ENCODE measurements at places on chromosomes 3 and 15. TPM values are rescaled to one million over a fixed set of nuclear protein-coding genes. Genes with fewer than 3 reads are reported as not detected.
A peak's percentile ranks its signal among the peaks of the same experiment; 100 is the strongest.

GRCh38 chr15:68330416-68330815 is 52.9 kb downstream of the FEM1B start:
- DNase-seq = no peak

The RBPMS2 gene
- 5.2 TPM for total RNA-seq

The LRRC31 gene
- 67.6 TPM for total RNA-seq

The EIF4E3 gene
- total RNA-seq = 35.6 TPM

DNA sequence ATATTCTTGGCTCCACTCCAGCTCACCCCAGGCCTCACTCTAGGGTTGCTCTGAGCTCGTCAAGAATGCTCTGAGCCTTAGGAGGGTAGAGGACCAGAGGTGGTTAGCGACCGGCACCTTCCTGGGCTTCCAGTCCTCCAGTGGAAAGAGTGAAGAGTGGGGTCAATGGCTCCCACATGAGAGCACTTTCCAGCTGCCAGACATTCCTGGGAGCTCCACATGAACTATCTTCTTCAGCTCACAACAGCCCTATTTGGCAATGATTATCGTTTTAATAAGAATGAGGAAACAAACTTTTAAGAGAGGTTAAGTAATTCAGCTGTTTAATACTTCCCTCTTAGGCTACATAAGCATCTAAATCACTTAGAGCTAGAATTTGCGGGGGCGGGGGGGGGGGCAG is 139.3 kb downstream of the STT3B start:
- DNase-seq = no peak

DNA sequence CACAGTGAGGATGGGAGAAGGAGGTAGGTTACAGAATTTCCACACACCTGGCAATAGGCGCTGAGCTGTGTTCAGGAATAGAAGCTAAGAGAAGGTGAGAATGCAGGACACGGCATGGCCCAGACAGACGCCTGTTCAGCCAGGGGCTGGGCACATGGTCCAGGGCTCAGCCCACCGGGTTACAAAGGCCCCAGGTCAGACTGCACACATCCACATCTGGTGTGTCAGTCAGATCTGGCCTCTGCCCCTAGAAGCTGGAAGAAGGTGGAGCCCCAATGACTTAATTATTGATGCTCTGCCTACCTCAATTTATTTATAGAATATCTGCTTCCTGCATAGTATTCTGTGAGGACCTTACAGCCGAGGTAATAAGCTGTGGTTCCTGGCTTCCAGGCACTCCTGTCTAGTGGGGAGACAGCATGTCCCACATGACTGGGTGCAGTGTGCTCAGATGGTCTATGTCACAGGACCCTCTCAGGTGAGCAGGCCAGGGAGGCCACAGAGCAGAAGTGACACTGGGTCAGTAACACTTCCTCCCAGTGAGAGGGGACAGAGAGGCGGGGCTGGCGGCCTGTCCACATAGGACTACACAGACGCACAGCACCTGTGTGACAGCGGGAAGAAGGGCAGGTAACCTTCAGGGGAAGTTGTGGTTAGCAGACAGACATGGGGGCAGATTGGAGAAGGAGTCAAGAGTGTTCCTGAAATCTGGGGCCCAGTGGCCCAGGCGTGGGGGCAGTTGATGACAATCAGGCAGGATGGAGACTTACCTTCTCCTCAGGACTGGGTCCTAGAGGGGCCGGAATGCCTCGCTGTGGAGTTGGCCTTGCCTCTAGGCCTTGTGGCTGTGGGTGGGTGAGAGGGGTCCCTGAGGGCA is 38.6 kb upstream of the PLXNA1 start:
- DNase-seq = no peak

DNA sequence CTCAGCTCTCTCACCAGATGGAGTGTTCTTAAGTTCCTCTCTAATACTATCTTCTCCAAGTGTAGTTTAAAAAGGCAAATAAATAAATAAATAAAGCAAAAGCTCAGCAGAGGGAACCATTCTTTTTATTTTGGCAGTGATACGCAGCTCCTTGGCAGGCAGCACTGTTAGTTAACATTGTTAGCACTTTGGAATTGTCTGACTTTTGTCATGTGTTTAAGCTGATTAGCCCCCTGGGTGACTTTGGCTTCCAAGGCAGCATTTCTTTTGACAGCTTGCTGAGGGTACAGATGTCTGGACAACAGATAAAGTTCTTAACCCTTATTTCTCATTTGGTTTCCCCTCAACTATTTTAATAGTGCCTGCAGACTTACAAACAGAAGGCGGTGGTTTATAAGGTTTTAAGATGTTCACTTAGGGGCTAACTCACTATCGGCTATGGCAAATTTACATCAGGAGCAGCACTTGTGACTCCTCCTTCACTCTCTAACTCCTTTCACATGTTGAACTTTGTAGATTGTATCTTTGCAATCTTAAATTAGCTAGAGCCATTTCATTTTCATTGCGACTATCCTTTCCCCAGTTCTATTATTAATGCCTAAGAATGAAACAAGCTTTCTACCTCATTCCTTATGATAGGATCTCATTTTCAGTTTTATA is 213.4 kb downstream of the ZBBX start:
- no peak for DNase-seq

The SPINK8 gene
- total RNA-seq = not detected

The RASGRP1 gene
- 10.8 TPM for total RNA-seq

DNA sequence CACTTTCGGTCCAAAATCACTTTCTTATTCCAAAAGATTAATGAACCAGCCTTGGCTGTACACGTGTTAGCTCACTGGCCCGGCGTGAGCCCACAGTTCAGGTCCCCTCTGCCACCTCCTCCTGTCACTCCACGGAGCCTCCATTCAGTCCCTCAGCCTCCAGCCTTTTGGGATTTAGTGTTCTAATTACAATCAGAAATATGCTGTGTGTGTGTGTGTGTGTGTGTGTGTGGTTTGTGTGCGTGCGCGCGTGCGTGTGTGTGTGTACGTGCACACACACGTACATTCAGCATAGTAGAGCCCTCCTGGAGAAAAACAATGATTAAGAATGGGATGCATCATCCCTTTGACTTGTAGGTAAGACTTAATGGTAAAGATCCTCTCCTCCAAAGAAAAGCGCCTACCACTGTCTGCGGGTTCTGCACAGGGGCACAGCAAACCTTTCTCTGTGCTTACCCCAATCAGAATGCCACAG is 801 bp downstream of the CA12 start:
- no peak for DNase-seq

- no peak for DNase-seq
These were observed 4.8 kb downstream of the BMF start for GRCh38 chr15:40103864-40104271.

- no peak for DNase-seq
These were observed 5.0 kb downstream of the CD47 start for GRCh38 chr3:108085810-108086350.

DNA sequence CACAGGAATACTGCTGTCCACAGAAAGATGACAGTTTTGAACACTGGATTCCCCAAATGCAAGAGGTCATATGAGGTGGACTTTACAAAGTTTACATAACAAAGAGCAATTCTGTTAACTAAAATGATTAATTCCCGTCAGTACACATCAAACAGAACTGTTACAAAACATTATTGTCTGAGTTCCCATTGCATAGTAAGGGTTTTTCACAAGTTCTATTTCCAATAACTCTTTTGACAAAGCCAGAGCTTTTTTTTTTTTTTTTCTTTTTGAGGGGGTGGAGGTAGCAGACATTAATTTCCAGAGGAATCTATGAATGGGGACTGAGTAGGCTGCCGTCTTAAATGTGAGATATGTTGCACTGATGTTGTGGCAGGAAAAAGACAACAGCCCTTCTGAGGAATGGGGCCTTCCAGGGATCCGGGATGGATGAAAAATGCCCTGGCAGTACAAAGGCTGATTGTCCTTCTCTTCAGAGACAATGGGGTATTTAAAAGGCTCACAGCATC is 178.1 kb upstream of the KBTBD8 start:
- no peak for DNase-seq

GRCh38 chr15:57054204-57054750 is 135.8 kb downstream of the TCF12 start:
- DNase-seq = no peak

DNA sequence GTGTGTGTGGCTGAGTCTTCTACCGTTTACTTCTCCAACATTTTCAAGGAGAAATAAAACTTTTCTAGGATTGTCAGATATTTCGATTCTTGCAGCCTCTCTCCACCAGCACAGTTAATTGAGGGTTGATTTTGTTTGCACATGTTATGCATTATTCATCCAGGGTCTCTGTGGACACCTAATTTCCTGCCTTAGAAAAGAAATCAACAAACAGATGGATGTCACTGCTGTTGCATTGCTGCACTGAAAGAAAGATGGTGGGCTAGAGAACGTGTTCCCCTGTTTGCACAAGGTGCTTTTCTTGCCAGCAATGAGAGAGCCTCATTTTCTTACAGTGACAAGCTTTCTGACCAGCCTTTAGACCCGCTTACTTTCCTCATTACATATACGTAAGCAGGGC is 150.0 kb downstream of the CLSTN2 start:
- no peak for DNase-seq

The GRK7 gene
- total RNA-seq = not detected

The RTP1 gene
- not detected for total RNA-seq

GRCh38 chr3:55480911-55481743 is 6.0 kb downstream of the WNT5A start:
- no peak for DNase-seq

DNA sequence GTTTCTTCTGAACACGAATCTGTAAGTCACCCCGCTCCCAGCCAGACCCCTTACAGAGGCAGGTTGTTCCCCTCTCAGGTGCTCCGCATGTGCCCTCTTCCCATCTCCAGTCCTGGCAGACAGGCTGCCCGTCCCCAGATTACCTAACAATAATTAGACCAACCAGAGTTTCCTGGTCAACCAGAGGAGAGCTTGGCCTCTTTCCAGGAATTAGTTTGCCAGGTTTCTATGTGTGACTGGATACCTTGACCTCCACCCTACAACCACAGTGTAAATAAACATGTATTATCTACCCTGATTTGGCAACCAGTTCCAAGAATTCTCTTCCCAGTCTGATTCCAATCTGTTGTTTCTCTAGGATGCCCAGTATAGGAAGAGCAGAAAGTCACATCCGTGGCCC is 178.0 kb upstream of the UMPS start:
- peak; percentile 51 for DNase-seq

The SLC24A1 gene
- total RNA-seq = 5.9 TPM

The FHIT gene
- 8.9 TPM for total RNA-seq

- no peak for DNase-seq
These were observed 19.5 kb downstream of the LNP1 start for GRCh38 chr3:100420885-100421284.

The IGSF11 gene
- total RNA-seq = 0.80 TPM

DNA sequence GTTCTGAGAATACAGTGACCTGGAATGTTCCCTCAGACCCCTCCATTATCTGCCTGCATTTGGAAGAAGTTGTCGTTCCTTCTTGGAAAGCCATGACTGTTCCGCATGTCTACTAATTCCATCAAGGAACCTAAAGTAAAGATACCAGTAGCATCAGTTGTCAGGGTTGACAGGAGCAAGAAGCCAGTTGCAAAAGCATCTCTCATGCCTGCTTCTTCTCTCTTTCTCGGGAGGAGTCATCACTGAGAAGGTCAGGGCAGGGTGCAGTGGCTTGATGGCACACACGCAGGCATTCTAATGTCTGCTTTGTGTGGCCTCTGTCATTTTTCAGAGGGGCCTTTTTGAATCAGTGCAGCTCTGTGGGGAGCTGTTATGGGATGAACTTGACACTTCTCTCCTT is 276.6 kb upstream of the TPM1 start:
- DNase-seq = no peak

GRCh38 chr15:74723754-74724334 is 1.5 kb downstream of the CYP1A1 start:
- DNase-seq = no peak

The PLSCR4 gene
- total RNA-seq = 87.7 TPM

DNA sequence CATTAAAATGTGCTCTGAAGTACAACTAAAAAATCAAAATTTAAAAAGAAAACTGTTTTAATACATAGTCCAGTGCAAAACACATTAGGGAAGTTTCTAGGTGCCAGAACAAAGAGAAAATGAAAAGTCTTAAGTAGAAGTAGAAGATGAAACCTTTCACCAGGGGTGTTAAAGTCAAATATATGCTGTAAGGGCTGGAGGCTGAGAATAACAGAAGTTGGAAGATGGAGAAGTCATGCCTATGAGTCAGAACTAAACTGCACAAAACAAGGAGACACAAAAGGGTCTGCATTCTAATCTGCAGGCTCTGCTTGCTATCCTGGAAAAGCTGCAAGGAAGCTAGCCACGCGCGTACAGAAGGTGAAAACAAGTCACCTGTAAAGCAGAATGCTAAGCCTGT is 48.7 kb upstream of the CPB1 start:
- DNase-seq = no peak

The MAP6D1 gene
- total RNA-seq = not detected

DNA sequence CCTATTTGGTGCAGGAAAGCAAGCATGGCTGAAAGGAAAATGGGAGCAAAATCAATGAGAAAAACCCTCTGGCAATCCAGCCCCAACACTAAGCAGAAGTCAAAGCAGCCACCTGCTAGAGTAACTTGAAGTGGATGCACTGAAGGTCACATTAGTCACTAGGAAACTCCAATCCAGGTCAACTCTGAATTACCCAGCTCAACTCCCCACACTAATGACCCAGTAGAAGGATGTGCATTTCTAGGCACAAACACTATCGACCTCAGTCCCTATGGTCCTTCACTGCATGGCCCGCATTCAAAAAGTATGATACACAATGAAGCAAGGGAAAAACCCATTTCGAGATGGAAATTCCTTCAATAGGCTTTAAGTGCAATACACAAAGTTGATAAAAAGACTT is 80.6 kb downstream of the RAD18 start:
- DNase-seq = no peak

The CADM2 gene
- total RNA-seq = 21.3 TPM

- DNase-seq = no peak
These were observed 46.6 kb downstream of the CRYGS start for GRCh38 chr3:186497608-186498007.

DNA sequence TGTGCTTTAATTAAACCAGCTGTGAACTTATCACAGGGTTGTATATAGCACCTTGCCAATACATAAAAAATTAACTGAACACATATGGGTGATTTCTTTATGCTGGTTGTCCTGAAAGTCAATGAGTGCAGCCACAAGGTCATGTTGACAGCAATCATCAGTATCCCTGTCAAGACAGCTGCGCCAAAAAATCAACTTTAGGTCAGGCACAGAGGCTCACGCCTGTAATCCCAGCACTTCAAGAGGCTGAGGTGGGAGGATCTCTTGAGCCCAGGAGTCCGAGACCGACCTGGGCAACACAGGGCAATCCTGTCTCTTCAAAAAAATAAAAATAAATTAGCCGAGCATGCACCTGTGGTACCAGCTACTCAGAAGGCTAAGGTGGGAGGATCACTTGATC is 707.3 kb downstream of the SI start:
- no peak for DNase-seq

The TTLL13 gene
- not detected for total RNA-seq

The SLCO3A1 gene
- 4.4 TPM for total RNA-seq

The AKAP13 gene
- total RNA-seq = 206 TPM

Measured in transverse colon (tissue), 4 donors.